ENCODE measurements at places on chromosomes 2 and 18. TPM values are rescaled to one million over a fixed set of nuclear protein-coding genes. Genes with fewer than 3 reads are reported as not detected.

MARCO gene
- 4.2 TPM for total RNA-seq

DNA sequence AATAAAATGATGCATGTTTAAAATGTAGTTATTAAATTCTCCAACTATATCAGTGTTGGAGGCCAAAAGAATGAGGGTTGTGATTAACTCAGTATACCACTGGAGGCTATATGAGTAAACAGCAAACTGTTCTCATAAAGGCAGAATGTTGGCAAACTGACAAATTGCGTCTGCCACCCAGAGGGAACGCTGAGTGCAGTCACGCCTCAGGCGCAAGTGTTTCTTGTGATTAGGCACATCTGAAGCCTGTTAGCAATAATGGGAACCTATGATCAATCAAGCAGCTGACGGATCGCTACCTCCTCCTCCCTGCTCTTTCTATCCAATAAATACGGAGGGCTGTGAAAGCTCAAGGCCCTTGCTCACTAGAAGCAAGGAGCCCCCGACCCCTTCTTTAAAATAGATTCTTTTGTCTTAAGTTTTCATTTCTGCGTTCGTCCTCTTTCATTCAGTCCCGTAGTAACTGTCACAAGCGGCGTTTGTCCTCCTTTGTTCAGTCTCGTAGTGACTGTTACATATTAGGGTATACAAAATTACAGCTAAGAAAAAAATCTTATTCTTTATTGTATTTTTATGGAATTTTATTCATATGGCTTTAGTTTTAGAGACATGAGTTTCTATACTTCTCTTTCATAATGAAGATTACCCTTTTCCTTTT, 16.3 kb upstream of the RMND5A start:
- H3K36me3 ChIP-seq: no peaks in the 10 kb centered on the region
- no peak overlapping the region for H3K4me3 ChIP-seq
- H3K4me1 ChIP-seq: no peaks in the 10 kb centered on the region
- H3K27ac ChIP-seq: no peak overlapping the region

DNA sequence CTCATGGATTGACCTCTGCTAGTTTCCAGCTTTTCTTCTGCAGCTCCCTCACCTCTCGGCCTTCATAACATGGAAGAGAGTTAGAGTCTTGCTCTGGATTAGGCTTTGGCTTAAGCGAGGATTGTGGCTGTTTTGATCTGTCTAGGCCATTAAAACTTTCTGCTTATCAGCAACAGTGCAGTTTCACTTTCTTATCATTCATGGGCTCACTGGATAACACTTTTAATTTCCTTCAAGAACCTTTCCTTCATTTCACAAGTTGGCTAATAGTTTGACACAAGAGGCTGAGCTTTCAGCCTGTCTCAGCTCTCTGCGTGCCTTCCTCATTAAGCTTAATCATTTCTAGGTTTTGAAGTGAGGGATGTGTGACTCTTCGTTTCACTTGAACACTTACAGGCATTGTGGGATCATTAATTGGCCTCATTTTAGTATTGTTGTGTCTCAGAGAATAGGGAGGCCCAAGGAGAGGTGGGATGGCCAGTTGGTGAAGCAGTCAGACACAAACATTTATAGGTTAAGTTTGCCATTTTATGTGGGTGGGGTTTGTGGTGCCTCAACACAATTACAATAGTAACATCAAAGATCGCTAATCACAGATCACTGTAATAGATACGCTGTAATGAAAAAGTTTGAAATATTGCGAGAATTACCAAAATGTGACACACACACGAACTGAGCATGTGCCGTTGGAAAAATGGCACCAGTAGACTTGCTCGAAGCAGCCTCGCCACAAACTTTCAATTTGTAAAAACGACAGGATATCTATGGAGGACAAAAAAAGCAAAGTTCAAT, 129.3 kb downstream of the ZNF236 start:
- peaks cover 3% of the 10 kb centered on the region for H3K4me1 ChIP-seq
- no peak overlapping the region for H3K27ac ChIP-seq
- H3K4me3 ChIP-seq: no peak overlapping the region
- H3K36me3 ChIP-seq: peaks cover 20% of the 10 kb centered on the region

GRCh38 chr2:38178119-38178518, 102.2 kb upstream of the CYP1B1 start:
- no peaks in the 10 kb centered on the region for H3K4me1 ChIP-seq
- no peak overlapping the region for H3K4me3 ChIP-seq
- no peaks in the 10 kb centered on the region for H3K36me3 ChIP-seq
- H3K27me3 ChIP-seq: no peaks in the 10 kb centered on the region
- DNase-seq: no peak
